ENCODE measurements at places on chromosomes 16 and 17.

GRCh38 chr17:192666-193425 is 11.4 kb upstream of the DOC2B start:
- DNase-seq = no peak

- no peak for DNase-seq
Observed at GRCh38 chr17:5118219-5118618, 2.4 kb downstream of the USP6 start.

GRCh38 chr16:15996432-15997109 is 47.2 kb downstream of the ABCC1 start:
- DNase-seq = no peak

DNA sequence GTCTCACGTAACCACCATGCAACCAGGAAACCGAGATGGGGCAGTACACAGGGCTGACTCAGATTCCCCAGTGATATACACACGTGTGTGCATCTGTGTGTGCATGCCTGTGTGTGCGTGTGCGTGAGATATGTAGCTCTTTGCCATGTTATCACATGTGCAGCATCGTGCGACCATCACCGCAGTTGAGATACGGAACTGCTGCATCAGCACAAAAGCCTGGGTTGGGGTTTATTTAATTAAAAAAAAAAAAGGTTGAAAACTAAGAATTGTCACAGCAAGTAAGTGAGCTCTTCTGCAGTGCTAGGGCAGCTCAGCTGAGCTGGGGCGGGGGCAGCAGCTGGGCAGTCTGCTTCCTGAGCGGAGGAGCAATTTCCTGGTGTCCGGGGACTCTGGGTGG is 152.5 kb downstream of the RBFOX3 start:
- no peak for DNase-seq

DNA sequence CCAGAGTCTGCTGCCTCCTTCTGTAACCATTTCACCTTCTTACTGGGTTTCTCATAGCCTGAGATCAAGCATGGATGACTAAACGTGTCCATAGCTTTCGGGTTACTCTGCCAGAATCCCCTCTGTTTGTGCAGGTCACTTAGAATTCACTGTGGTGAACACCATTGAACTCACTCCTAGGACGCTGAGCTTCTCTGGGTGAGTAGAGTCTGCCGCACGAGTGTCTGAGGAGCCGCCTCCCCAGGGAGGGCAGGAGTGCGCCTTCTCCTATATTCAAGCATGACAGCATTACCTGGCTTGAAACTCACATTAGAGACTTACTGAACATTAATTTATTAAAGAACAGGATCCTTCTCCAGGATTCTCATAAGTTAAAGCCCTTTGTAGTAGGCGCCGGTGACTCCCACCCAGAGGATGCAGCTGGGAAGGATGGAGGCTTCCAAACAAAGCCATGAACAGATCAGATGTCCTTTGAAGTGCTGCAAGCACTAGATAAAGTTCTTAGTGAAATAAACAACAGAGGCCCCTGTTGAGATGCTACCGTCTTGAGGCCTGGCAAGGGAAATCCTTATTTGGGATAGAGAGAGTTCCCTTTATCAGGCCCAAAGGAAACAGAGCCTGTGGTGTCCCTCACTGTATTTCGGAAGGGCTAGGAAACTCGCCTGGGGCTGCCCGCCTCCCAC is 144.6 kb upstream of the PLCG2 start:
- no peak for DNase-seq

DNA sequence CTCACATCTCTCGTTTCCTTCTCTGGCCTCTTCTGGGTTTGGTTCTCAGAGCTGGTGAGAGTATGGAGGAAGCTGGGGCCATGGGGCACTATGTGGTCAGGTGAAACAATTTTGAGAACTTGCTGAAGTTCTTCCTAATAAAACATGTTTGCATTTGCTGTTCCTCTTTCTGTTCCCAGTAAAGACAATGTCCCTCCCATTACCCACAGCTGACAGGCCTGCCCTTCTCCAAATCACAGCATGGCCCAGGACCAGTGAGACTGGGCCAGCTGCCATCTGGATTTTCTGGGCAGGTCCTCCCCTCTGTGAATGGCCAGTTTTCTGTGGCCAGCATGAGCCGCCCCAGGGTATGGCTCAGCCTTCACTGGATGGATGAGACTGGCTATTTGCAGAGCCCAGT is at the start of gene CD300H:
TSS of gene CD300H (minus strand) at position 113 of the 400 bp plus-strand sequence.
- no peak for DNase-seq

GRCh38 chr16:309476-309875 is 26.5 kb downstream of the PDIA2 start:
- DNase-seq = no peak

- DNase-seq = no peak
Observed at GRCh38 chr17:2723997-2724783, 12.6 kb upstream of the CLUH start.

DNA sequence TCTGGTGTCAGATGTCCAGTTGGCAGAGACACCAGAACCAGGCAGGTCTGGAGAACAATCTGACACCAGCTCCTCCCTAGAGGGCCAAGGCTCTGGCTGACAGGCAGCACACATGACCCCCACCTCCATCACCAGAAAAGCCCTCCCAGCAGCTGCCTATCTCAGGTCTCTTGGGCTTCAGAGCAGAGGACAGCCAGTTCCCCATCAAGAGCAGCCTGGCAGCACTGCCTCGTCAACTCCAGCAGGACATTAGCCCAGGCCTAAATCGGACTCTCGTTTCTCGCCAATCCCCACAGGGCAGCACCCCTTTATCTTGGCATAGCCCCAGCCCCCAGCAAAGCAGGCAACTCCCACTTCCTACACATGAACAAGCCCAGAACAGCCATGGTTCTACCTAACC is 4.4 kb downstream of the JUP start:
- no peak for DNase-seq

- no peak for DNase-seq
Observed at GRCh38 chr16:17342031-17342430, 128.7 kb downstream of the XYLT1 start.

GRCh38 chr16:17519101-17519955 is 48.6 kb upstream of the XYLT1 start:
- no peak for DNase-seq

DNA sequence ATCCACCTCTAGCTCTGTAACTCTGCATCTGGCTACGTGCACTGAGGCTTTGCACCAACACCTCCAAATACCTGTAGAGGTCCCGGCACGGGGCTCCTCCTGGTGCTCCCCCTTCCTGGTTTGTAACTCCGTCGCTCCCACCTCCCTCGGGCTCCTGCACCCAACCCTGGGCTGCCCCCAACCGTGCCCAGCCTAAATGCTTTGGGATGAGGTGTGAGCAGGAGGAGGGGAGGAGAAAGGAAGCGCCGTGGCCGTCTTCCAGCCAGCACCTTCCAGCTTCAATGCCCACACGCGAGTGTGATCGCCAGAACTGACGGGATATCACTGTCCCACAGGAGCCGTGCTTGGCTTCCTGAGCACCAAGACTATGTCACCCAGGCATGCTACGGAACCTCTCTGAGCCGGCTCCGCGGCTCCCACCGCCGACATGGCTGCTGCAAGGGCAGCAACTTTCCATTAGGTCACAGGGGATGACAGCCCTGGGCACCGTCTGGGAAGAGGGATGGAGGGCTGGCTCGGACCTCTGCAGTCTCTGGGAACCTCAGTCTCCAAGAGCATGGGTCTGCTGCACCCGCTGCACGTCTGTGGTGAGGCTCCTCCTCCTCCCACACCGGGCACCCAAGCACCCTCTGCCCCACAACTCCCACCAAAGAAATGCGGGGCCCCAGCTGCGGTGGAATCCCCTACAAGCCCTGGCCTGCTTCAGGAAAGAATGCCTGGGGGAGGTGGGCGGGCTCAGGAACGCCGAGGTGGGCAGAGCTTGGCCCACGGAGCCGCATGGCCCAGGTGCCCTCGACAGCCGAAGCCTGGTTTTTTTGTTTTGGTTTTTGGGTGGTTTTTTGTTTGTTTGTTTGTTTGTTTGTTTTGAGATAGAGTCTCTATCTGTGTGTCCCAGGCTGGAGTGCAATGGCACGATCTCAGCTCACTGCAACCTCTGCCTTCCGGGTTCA is 6.4 kb upstream of the SLC38A10 start:
- DNase-seq = no peak

- no peak for DNase-seq
Observed at GRCh38 chr16:1784977-1785845, 2.5 kb downstream of the NUBP2 start.

GRCh38 chr16:55251151-55251550 is 72.9 kb upstream of the IRX6 start:
- DNase-seq = no peak

DNA sequence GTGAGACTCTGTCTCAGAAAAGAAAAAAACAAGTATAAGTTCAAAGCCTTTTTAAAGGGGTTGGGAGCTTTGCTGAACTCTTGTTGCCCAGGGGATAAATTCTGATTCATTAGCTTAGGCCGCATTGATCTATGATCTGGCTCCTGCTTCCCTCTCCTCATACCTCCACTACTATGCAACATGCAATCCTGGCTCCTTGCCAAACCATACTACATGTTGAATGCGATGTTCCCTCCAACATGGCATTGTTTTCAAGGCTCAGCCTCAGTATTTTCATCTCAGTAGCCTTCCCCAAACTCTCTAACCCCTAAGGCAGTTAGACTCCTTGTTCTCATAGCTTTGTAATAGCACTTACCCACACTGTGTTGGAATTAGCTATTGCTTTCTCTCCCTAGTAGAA is 6.2 kb downstream of the REXO5 start:
- DNase-seq = no peak
